ENCODE measurements at places on chromosomes 16 and 17.

- no peak for DNase-seq
Measured at GRCh38 chr17:74182041-74182723, 21.3 kb upstream of the RPL38 start.

GRCh38 chr17:51258756-51259563 lies 889 bp downstream of the MBTD1 start:
- peak; percentile 68 for DNase-seq

GRCh38 chr17:73307130-73307529 lies 4.7 kb downstream of the CDC42EP4 start:
- DNase-seq: no peak

- no peak for DNase-seq
Measured at GRCh38 chr16:4679850-4680636, 13.3 kb upstream of the NUDT16L1 start.

GRCh38 chr16:9297437-9298113 lies 206.1 kb downstream of the HAPSTR1 start:
- no peak for DNase-seq

DNA sequence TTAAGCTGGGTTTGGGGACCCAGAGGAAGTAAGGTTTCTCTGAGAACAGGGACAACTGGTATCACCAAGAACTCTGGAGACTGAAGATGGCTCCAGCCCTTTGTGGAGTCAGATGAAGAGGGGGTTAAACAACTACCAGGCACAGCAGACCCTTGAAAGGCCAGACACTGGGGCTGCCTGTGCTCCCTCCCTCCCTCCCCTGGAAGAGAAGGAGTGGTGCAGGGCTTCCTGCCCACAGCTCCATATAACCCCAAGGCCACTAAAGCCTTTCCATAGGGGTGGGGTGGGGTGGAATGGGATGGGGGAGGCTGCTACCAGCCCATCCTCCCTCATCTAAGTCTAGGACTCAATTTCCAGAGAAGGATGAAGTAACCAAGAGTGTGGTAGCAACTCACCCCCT lies 66.7 kb downstream of the CCDC182 start:
- DNase-seq: peak; percentile 21

- no peak for DNase-seq
Measured at GRCh38 chr17:1648173-1648962, 1.3 kb downstream of the RILP start.

- DNase-seq: no peak
Measured at GRCh38 chr16:75293772-75294171, 42.3 kb upstream of the BCAR1 start.

DNA sequence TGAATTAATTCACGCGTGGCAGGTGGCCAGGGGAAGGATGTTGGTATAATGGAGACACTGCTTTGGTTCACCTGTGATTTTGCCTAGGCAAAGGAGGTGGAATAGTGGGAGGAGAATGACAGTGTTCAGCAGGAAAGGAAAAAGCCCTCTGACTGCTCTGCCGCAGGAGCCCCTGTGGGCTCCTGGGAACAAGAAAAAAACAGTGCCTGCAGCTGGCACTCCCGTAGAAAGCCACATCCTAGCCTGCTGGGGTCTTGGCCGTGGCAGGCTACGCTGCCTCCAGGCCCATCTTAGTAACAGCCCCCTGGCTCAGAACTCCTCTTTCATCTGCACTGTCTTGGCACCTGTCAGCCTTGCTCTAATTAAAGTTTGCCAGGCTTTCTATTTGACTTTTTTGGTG lies 20.6 kb downstream of the ADORA2B start:
- no peak for DNase-seq

DNA sequence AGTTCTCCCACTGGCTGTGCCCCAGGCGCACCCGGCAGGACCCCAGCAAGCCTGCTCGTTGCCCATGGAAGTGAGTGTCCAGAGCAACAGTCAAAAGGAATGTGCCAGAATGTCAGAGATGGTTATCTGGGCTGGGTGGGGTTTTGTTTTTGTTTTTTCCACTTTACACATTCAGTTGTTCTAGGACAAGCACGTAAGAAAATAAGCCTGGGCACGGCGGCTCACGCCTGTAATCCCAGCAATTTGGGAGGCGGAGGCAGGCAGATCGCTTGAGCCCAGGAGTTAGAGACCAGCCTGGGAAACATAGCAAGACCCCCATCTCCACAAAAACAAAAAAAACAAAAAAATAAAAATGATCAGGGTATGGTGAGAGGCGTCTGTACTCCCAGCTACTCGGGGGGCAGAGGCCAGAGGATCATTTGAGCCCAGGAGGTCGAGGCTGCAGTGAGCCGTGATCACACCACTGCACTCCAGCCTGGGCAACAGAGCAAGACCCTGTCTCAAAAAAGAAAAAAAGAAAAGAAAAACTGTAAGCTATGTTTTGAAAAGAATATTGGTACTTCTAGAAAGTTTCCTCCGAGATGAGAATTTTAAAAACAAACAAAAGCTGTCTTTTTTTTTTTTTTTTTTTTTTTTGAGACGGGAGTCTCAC lies 8.3 kb downstream of the NDUFAF8 start:
- no peak for DNase-seq

DNA sequence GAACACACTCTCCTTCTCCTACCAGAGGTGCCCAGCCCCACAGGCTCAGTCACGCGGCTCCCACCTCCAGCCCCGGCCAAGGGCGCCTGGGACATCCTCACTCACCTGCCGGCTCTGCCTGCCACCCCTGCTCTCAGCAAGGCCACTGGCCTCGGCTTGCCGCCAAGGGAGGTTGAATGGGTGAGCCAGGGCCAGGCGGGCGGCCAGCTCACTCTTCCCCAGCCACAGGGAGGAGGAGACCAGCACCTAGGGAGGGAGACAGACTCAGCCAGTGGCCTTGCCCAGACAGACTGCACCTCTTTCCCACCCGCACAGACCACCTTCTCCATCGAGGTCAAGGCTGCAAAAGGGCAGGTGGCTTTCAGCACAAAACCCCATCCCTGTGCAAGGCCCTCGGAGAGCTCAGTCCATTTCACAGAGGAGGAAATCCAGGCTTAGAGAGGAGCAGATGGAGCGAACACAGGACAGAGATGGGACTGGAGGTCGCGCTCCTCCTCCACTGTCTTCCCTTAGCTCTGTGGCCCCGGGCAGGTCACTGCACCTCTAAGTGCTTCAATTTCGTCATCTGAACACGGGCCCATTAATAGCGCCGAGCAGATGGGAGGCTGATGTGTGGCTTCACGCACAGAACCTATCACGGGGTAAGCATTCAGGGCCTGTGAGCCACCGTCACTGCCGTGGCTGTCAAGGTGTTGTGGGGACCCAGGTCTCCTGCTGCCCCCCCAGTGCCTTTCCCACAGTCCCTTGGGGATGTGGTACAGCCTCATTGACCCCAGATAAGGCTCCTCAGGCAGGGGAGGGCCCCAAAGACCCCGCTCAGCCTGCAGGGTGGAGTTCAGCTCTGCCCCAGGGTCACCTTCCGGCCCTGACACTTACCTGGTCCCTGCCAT lies 56.1 kb downstream of the RMI2 start:
- DNase-seq: no peak

- DNase-seq: peak; percentile 37
Measured at GRCh38 chr17:15930426-15930825, 14.5 kb upstream of the ADORA2B start.

- no peak for DNase-seq
Measured at GRCh38 chr16:67394155-67395104, 1.1 kb upstream of the TPPP3 start.

DNA sequence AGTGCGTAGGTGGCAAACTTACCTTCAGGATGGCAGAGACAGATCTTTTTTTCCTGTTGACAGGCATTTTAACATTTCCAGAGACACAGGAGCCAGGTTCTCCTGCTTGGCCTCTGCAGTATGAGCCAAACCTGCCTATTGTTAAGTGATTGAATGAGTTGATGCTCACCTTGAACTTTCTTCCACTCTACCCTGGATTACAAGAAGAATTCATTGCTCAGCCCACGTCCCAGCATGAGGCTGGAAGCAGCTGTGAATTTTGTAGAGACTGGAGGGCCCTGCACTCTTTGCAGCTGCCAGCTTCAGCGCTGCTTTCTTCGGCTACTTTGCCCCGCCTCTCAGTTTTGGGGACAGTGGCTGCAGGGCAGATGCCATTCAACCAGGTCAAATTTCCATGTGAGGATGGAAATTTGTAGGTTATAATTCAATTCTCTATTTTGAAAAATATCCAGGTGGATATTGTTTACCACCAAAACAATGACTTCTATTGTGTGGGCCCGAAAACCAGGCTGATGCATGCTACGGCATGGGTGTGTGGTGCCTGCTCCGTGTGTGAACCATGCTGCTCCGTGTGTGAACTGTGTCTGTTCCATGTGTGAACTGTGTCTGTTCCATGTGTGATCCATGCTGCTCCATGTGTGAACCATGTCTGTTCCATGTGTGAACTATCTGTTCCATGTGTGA lies 75.2 kb upstream of the METTL9 start:
- DNase-seq: no peak

- DNase-seq: no peak
Measured at GRCh38 chr17:22267019-22267418, 574.7 kb downstream of the KCNJ18 start.

DNA sequence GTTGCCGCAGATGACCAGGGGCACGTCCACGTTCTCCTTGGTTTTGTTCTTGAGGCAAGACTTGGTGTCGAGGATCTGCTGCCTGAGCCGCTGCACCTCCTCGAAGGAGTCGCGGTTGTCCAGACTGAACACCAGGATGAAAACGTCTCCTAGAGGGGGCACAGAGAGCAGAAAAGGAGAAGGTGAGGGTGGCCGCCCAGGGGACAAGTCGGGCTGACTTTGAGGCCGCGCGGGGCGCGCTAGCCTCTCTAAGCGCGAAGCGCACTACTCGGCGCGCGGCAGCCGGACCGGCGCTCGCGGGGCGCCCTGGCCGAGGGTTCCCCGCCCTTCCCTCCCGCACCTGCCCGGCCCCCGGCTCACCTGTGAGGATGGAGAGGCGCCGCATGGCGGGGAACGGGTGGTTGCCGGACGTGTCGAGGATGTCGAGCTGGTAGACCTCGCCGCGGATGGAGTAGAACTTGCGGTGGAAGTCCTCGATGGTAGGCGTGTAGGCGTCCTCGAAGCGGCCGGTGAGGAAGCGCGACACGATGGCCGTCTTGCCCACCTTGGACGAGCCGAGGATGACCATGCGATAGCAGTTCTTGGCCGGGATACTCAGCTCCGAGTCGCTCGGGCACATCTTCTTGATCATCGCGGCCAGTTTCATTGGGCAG lies 533 bp downstream of the RASD1 start:
- DNase-seq: peak; percentile 73

DNA sequence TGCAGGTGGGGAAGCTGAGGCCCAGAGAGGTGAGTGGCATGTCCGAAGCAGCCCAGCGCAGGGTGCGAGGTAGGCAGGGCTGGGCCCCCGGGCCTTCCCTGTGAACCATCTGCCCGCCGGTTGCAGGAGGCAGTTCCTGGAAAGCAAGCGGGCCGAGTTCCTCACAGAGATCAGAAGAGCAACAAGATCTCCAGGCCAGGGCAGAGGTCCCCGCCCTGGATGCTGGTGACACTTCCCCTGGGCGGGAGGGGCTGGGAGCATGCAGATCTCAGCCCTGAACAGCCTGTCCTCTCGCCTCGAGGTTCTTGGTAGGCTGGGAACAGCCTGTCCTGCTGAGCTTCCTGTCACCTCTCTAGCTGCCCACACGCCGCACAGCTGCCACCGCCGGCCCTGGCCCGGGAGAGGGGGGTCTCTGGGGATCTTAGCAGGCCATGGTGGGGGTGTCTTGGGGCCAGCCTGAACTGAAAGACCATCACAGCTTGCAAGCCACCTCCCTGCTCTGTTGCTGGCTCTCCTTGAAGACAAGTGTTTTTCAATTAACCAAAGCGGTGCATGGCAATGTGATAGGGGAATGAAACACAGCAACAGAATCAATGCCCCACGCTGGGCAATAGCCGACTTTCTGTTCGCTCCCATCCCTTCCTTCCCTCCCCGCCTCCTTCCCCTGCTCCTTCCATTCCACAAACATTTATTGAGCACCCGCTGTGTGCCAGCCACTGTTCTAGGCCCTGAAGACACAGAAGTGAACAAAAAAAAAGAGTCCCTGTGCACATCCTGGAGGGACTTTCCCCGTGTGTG lies 31.7 kb downstream of the SOCS1 start:
- DNase-seq: peak; percentile 84
